ENCODE measurements at places on chromosomes 4 and X. TPM values are rescaled to one million over a fixed set of nuclear protein-coding genes. Genes with fewer than 3 reads are reported as not detected.

The MAGEC1 gene
- 0.10 TPM for polyA plus RNA-seq

The CXXC4 gene
- polyA plus RNA-seq, result 6.8 TPM

The RENBP gene
- polyA plus RNA-seq, result 16.6 TPM

The RAB39B gene
- 10.9 TPM for polyA plus RNA-seq

The TEX13B gene
- not detected for polyA plus RNA-seq

All from brain (organoid and tissue), 16 donors.